ENCODE measurements at places on chromosomes 5 and 9. TPM values are rescaled to one million over a fixed set of nuclear protein-coding genes. Genes with fewer than 3 reads are reported as not detected.

BTNL8 gene
- total RNA-seq, result not detected

TMEM174 gene
- not detected for total RNA-seq

GAPT gene
- not detected for total RNA-seq

GRXCR2 gene
- total RNA-seq, result not detected

RGS3 gene
- total RNA-seq, result 16.8 TPM

EPB41L4A gene
- total RNA-seq, result 3.7 TPM

EIF4E1B gene
- total RNA-seq, result not detected

PCDHAC1 gene
- 1.5 TPM for total RNA-seq

UBTD2 gene
- total RNA-seq, result 16.7 TPM

PCYOX1L gene
- total RNA-seq, result 2.2 TPM

ALDH1A1 gene
- total RNA-seq, result 5,648 TPM

DBH gene
- not detected for total RNA-seq

PCDHA9 gene
- not detected for total RNA-seq

SLC6A3 gene
- total RNA-seq, result 1.5 TPM

MEGF10 gene
- not detected for total RNA-seq

TTC23L gene
- total RNA-seq, result 0.21 TPM

SPATA31D4 gene
- total RNA-seq, result not detected

All from A549 treated with dexamethasone at 1 μM for 4 hours (cell line).